ENCODE measurements at places on chromosomes 7 and 10. TPM values are rescaled to one million over a fixed set of nuclear protein-coding genes. Genes with fewer than 3 reads are reported as not detected.

Gene HOXA4
- total RNA-seq = 0.57 TPM

Gene FAM13C
- total RNA-seq = 9.1 TPM

Gene CYP3A7
- 0.74 TPM for total RNA-seq

Gene CALHM1
- total RNA-seq = not detected

Gene ASZ1
- not detected for total RNA-seq

Gene CCDC172
- total RNA-seq = not detected

Gene LRRC61
- 0.09 TPM for total RNA-seq

Gene HOXA7
- total RNA-seq = not detected

Gene ADK
- 96.8 TPM for total RNA-seq

Gene FOXP2
- 17.4 TPM for total RNA-seq

Gene NCOA4
- 187 TPM for total RNA-seq

Gene KDM7A
- total RNA-seq = 6.9 TPM

DNA sequence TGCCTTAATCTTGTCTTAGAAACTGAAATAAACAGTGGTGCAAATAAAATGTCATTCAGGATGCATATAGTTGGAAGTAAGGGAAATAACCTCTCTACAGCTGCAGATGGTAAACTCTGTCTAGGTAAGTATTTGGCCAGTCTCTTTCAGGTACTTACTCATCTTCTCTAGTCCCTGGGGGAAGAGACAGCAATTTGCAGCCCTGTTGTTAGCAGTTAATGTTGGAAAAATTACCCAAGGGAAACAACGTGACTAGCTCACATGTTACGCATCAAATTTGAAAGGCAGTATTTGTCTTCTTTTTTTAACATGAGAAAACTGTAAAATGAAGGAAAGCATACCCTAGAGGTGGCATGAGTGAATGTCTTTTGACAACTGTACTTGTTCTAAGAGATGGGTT, 3.2 kb upstream of the HUS1 start:
- no peak for DNase-seq

DNA sequence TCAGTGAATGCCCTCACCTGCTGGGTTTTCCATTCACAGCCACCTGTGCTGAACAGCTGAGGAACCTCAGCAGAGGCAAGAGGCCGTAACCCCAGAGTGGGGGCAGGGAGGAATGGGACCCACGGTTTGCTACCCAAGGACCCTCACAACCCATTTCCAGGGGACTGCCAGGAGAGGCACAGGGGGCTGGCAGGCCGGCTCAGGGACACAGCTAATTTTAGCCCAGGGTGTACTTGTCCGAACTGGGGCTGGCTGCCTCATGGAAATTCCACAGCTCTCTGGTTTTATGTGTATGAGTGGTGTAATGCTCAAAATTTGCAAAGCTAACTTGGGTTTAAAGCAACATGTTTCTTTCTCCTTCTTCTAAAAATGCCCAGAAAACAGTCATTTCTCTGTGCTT, 42.2 kb downstream of the MINDY4 start:
- no peak for DNase-seq

- DNase-seq = peak; percentile 25
These were observed 43.8 kb downstream of the PTPN12 start for GRCh38 chr7:77580762-77581350.

- no peak for DNase-seq
These were observed 204.3 kb downstream of the ANK3 start for GRCh38 chr10:60185421-60185820.

GRCh38 chr7:28739826-28740225, 218.3 kb downstream of the TRIL start:
- DNase-seq = no peak

GRCh38 chr10:31554556-31554955, 235.5 kb downstream of the ZEB1 start:
- peak; percentile 82 for DNase-seq

DNA sequence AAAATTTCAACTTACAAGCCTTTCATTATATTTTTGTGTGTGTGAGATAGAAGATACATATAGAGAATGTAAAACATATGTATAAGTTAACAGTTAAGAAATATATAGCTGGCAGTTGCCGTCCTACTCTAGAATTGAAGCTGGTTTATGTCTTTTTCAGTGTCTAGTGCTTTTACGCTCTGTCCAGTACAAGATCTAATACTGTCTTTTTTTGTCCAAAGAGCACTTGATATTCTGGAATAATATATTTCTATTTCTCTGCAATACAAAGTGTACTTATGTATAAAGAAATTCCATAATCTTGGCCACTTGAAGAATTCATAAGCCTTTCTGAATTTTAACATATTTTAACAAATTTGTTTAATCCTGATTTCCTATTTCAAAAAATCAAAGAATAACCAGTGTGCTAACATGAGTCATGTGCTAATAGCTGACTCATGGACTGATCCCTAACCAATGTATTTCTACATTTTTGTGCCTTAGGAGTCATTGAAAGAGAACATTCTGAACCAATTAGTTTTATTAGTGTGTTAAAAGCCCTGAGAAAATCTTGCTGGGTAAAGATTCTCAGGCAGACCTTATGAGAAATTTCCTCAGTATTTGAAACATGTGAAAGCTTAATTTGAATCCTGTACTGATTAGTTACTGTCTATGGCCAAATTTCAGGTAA, 73.2 kb upstream of the CCAR1 start:
- DNase-seq = peak; percentile 83

DNA sequence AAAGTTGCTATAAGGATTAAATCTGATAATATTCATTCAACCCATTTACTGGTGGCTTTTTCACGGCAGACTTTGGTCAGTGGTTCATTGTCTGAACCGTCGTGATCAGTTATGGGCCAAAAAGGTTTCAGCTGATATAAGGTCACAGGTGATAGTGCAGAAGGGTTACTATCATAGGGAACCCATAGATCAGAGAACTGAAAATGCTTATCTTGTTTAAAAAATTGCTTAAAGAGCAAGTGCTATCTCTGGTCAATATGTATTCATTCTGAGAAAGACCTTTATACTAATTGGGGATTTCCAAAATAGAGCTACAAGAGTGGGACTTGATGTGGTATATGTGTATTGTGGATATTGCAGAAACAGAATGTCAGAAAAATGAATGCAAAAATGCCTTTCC, 147.8 kb upstream of the SEMA3E start:
- no peak for DNase-seq

DNA sequence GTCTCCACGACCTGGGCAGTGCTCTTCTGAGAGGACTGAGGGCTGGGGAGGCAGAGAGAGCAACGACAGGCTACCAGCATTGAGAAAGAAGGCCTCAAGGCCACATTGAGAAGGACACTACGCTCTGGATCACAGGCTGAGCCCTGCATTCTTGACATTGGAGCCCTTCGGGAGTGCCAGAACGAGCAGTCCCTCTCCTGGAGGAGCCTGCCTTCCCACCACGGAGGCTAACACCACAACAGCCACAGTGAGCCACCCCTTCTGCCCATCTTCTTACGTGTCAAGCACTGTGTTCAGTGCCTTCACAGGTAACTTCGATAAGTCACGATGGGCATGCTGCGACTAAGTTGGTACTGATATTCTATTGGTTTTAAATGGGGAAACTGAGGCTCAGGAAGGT, 267.8 kb downstream of the RPS24 start:
- DNase-seq = no peak

DNA sequence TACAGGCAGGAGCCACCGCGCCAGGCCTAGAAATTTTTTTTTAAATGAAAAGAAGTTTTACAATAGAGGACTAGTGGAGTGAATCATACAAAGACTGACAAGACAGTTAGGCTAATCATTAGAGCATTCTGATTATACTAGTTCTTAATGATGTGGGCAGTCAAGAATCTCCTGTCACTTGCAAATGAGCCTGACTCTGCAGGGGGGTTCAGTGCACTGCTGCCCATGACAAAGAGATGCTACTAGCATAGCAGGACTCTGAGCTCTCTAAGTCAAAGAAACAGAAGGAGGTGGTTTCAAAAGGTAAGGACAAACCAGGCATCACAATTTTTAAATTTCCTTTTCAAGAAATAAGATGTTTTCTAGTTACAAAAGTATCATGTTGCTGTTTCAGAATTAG, 59.0 kb downstream of the CCDC6 start:
- no peak for DNase-seq

- no peak for DNase-seq
These were observed 40.6 kb upstream of the CNPY1 start for GRCh38 chr7:155586843-155587440.

- DNase-seq = peak; percentile 82
These were observed 76.4 kb upstream of the CCNY start for GRCh38 chr10:35259769-35260397.

- no peak for DNase-seq
These were observed 517.4 kb downstream of the CCSER2 start for GRCh38 chr10:84845628-84846261.

GRCh38 chr10:128296253-128297007, 170.2 kb upstream of the MKI67 start:
- DNase-seq = no peak

GRCh38 chr10:68598978-68599770, 39.0 kb downstream of the TET1 start:
- peak; percentile 82 for DNase-seq

GRCh38 chr10:10791869-10792268, 225.8 kb upstream of the CELF2 start:
- DNase-seq = no peak

DNA sequence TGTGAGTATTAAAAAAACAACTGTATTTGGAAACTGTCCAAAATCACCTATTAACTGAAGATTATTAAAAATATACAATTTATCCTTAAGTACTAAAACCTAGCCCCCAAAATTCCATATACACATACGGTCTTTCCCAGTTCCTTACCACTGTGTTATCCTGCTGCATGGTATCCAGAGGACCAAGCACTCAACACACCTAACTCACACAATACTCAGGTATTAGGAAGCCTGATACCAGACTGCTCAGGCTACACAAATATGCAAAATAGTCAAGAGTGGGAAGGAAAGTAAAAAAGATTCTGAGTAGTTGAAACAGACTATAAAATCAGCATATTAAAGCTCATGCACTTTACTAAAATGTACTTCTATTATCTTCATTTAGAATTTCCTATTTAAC, 67.2 kb downstream of the EPC1 start:
- no peak for DNase-seq

- peak; percentile 64 for DNase-seq
These were observed 39.2 kb upstream of the SLC35B4 start for GRCh38 chr7:134355927-134356326.

- no peak for DNase-seq
These were observed 108.1 kb downstream of the GRID1 start for GRCh38 chr10:86258499-86258898.

DNA sequence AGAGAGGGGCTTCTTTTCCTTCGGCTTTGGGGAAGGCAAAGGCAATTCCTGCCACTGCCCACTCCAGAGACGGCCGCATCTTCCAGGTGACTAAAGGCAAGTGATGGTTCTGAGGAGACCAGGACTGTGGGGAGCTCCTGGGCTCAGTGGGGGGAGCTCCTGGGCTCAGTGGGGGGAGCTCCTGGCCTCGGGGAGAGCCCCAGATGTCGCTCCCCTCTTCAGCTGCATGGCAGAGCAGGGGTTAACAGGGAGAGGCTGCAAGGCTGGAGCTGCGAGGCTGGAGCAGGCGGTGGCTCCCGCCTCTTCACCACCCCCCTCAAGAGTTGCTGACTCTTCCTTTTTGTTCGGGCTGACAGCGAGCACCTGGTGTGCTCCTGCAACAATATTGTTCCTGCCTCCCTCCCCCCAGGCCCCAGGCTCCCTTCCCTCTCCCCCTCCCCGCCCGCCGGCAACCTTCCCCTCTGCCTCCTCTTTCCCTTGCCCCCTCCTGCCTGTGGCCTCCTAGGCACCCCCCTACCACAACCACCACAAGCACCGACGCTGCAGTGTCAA, 56.3 kb upstream of the LBX1 start:
- no peak for DNase-seq

DNA sequence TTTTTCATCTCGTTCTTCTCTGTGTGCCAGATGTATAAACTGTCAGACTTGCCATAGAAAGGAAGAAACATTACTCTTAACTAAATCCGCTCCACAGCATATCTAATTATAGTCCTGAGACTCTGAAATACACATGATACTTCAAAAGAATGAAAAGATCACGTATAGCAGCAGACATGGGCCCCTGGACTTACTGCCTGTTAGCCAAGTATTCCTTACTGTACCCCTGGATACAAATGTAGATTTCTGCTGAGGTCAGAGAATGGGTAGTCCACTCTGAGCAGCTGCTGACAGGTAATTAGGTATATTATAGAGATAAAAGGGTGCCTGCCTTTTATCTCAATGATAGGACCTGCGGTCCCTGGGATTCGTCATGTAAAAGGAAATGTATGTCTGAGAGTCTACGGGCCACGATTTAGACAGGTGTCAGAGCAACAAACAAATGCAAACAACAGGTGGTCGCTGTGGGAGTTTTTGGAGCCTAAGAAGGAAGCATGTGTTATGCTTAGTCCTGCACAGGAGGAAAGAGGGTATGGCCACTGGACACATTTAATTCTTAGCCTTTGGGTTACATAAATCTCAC, 69.4 kb downstream of the VOPP1 start:
- no peak for DNase-seq

- no peak for DNase-seq
These were observed 6.7 kb upstream of the RASGEF1A start for GRCh38 chr10:43273543-43273942.

- DNase-seq = no peak
These were observed 190.0 kb upstream of the CACNA2D1 start for GRCh38 chr7:82633592-82633991.

GRCh38 chr7:141568227-141568626, 17.0 kb downstream of the AGK start:
- peak; percentile 50 for DNase-seq

GRCh38 chr10:58952162-58952601, 224.3 kb upstream of the PHYHIPL start:
- peak; percentile 82 for DNase-seq

DNA sequence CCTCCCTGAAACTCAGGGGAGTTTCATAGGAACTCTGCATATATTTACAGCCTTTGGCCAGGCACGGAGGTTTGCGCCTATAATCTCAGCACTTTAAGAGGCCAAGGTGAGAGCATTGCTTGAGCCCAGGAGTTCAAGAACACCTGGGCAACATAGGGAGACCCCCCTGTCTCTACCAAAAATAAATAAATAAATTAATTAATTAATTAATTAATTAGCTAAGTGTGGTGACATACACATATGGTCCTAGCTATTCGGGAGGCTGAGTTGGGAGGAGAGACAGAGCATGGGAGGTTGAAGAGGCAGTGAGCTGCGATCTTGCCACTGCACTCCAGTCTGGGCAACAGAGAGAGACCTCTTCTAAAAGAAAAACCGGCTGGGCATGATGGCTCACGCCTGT, 9.4 kb upstream of the LEP start:
- no peak for DNase-seq

GRCh38 chr10:35926846-35927245, 284.8 kb upstream of the FZD8 start:
- DNase-seq = no peak

GRCh38 chr7:39811161-39811614, 138.9 kb upstream of the CDK13 start:
- peak; percentile 60 for DNase-seq

GRCh38 chr7:3336042-3336665, 35.1 kb downstream of the SDK1 start:
- DNase-seq = no peak

DNA sequence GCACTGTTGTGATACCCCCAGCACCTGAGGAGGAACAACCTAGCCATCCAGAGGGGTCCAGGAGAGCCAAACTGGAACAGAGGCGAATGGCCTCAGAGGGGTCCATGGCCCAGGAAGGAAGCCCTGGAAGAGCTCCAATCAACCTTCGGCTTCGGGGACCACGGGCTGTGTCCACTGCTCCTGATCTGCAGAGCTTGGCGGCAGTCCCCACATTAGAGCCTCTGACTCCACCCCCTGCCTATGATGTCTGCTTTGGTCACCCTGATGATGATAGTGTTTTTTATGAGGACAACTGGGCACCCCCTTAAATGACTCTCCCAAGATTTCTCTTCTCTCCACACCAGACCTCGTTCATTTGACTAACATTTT, 1.6 kb upstream of the CASP2 start:
- no peak for DNase-seq

- no peak for DNase-seq
These were observed 20.5 kb downstream of the GLCCI1 start for GRCh38 chr7:7989133-7989532.

Data from fibroblast of the aortic adventitia (primary cell).